ENCODE measurements at places on chromosomes 1 and 21. TPM values are rescaled to one million over a fixed set of nuclear protein-coding genes. Genes with fewer than 3 reads are reported as not detected.

- DNase-seq = peak; percentile 57
Measured at GRCh38 chr1:113835686-113836290, 23.5 kb upstream of the RSBN1 start.

The PEAR1 gene
- total RNA-seq = 0.19 TPM

The KRTAP7-1 gene
- total RNA-seq = not detected

The HSD3B1 gene
- not detected for total RNA-seq

GRCh38 chr1:76074321-76075187, at the start of gene ST6GALNAC3:
Gene ST6GALNAC3 (plus strand): TSS chr1:76074746.
- DNase-seq = no peak

The KRTAP13-2 gene
- total RNA-seq = not detected

The GUCA2B gene
- not detected for total RNA-seq

The AUNIP gene
- total RNA-seq = 9.7 TPM

The KCNT2 gene
- total RNA-seq = 0.92 TPM

The ZNF684 gene
- 7.5 TPM for total RNA-seq

The PLA2G2F gene
- total RNA-seq = not detected

DNA sequence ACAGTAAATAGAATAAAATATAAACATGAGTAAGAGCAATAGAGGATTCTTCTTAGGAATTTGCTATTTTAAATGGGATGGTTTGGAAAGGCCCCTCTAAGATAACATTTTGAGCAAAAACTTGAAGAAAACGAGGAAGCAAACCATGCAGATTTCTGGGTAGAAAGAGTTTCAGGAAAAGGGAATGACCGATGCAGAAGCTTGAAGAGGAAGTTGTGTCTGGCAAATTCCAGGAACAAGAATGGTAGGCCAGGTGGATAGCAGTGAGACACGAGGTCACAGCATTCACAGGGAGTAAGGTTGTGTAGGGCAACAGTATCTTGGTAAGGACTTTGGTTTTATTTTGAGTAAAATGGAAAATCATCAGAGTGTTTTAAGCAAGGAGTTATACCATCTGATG, 108.9 kb downstream of the PEX14 start:
- no peak for DNase-seq

DNA sequence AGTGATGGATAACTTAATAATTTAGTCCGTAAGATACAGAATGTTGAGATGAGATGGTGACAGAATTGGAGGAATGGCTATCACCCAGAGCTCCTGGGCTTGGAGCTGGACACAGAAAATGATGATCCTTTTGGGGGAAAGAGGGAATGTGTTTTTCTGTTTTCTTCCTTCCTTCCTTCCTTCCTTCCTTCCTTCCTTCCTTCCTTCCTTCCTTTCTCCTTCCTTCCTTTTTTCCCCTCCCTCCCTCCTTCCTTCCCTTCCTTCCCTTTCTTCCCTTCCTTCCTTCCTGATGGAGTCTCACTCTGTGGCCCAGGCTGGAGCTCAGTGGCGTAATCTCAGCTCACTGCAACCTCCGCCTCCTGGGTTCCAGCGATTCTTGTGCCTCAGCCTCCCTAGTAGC, 2.8 kb upstream of the GPR137B start:
- DNase-seq = no peak

DNA sequence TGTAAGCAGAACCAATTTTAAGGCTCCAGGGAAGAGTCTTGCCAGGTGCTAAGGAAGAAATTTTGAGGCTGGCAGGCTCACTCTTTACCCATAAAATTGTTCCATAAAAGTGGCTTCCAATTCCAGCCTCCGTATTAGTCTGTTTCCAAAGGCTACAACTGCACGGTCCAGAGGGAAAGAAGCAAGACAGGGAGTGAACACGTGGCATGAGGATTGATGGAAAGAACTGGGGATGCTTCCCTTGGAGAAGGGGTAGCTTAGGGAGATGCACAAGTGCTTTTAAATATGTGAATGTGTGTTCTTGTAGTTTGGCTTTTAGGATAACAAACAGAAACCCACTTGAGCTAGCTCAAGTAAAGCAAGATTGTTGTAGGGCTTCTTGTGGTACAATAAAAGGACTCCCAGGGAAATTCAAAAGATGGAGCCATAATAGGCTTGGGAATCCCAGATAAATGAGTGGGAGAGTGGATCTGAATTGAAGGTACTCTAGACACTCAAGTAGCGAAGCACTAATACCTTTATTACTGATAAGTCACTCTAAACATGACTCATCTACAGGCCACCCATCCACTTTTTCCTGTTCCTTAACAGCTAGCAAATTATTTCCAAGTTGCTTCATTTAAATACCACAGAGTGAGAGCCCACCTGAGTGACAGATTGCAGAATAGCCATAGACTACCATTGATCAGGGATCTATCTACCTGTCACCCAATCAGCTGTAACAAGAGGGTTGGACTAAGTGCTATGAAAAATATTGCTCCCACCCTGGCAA, 34.8 kb upstream of the NPL start:
- DNase-seq = no peak
